ENCODE measurements at places on chromosomes 6 and 20.

DNA sequence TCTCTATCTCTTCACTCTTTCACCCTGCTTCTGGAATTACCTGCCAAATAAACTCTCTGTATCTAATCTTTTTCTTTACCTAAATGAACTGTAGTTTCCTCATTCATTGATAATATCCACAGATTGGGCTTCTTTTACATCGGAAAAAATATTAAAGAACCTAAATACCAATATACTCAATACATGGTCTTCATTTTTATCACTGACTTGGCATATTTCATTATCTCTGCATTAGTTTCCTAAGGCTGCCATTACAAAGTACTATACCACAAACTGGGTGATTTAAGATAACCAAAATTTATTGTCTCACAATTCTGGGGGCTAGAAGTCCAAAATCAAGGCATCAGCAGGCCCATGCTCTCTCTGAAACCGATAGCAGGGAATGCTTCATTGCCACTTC, 411.9 kb upstream of the SPTLC3 start:
- DNase-seq, result no peak

DNA sequence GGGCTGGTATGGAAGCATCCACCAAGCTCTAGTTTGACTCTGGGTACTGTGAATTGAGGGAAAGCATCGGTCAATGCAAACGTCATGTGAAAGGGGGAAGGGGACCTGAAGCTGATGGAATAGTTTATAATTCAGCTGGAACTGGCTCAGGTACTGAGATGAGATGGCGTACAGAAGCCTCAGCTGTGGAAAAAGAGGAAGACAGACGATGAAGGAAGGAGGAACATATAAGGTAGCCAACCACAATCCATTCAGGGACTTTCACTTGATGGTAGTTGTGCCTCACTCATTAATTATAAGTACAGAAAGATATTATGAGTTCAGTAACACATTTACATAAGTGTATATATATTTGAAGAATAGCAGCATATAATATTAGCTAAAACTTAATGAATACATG, 2.7 kb downstream of the CALHM5 start:
- no peak for DNase-seq

DNA sequence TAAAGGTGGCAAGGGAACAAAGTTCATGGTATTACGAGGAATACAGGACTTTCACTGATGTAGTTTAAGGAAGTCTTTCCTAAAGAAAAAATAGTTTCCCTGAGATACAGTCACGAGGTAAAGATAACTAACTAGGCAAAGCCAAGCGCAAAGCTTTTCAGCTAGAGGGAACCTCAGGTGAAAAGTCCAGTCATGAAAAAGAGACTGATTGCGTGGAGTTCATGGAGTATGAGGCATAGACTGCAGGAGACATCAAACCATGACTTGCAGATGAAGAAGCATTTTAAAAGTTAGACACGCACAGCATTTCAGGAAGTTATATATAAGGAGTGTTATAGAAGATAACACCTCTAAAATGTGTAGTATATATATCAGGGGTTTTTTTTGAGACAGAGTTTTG, 205.6 kb upstream of the ZNF184 start:
- no peak for DNase-seq

GRCh38 chr6:112118034-112118433, 30.6 kb downstream of the FAM229B start:
- no peak for DNase-seq

DNA sequence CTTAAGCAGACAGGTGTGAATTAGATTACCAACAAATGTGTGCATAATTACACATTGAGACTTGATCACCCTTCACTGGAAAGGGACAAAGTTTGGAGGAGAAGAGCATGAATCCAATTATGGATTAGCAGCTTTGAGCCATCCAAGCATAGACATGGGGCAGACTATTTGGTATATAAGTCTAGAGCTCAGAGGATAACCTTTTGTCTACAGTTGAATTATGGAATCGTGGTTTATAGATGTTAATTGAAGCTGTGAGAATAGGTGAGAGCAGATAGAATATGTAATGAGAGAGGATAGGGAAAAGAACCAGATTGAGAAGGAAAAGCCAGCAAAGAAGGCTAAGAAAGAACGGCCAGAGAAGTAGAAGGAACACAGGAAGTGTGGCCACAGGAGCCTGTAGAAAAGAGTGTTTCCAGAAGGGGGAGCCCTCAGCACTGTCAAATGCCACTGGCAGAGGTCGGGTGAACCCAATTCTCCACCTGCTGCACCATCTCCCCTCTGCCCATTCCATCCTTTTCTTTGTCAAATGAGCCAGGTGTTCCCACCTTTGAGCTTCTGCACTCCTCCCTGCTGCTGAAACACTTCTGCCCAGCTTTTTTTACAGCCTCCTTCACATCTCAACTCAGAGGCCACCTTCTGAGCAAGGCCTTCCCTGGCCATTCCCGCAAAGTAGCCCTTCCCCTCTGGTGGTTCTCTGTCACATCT, 7.3 kb downstream of the DNTTIP1 start:
- DNase-seq, result peak; percentile 48

DNA sequence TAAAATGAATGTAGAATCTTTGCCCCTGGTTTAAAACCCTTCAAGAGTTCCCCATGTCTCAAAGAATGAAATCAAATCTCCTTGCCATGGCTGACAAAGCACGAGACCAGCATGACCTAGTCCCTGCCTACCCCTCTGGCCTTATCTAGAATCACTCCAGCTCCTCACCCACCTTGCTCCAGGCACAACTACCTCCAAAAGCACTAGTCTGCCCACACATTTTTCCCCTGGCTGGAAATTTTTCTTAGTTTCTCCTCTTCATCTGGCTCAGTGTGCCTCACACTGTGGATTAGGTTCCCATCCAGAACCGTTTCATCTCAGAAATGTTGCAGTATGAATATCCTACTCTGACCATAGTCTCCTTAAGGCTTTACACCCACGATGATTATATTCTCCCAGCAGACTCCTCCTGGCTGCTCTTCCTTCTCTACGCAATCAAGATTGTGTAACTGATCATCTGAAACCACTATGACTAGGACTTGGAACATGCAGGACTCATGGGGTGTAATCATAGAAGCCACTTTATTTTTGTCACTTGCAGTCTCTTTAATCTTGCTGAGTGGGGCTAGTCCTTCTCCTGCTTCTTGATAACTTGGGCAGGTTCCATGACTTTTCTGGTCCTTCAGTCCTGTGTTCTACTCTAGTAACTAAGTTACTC, 7.8 kb upstream of the MRS2 start:
- DNase-seq, result peak; percentile 87

- no peak for DNase-seq
Observed at GRCh38 chr6:139062932-139063646, 34.5 kb downstream of the ABRACL start.

DNA sequence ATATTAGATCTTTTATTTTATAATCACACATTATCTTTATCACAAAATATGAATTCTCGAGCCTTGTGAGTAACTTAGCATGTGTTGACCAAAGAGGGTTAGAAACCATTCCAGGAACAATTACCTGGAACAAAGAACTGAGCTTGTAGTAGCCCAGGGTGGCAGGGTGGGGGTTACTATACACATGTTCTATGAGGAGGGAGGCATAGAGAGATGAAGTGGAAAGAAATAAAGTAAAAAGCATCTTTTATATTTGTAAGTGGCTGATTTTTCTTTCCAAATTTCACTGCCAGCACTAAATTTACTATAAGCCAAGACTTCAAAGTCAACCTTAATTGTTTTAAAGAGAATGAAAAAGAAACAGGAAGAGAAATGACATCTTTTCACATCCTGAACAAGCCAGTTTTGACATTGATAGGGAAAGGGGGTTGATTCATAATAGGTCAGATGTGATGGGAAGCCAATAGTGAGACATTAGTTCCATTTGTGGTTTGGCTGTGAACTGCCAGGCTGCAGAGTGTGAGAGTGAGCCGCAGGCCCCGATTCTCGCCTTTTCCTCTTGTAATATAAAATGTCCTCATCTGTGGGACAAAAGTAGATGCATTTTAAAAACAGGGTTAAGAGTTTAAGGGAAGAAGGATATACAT, 52.7 kb upstream of the MYB start:
- no peak for DNase-seq

DNA sequence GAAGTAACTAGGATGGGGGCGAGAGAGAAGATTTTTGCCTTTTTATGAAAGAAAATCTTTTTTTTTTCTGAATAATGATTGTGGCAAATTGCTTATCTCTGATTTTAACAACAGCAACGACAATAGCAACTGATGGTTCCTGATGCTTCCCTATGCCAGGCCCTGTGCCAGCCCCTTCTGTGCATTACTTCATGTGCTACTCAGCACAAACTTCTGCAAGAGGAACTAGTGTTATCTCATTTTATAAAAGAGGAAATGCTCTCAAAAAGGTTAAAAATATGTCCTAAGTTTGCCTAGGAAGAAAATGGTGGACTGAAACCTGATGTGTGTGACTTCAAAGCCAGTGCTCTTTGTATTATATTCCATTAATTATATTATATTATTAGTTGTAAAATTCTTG, 74.0 kb upstream of the RALGAPA2 start:
- no peak for DNase-seq

DNA sequence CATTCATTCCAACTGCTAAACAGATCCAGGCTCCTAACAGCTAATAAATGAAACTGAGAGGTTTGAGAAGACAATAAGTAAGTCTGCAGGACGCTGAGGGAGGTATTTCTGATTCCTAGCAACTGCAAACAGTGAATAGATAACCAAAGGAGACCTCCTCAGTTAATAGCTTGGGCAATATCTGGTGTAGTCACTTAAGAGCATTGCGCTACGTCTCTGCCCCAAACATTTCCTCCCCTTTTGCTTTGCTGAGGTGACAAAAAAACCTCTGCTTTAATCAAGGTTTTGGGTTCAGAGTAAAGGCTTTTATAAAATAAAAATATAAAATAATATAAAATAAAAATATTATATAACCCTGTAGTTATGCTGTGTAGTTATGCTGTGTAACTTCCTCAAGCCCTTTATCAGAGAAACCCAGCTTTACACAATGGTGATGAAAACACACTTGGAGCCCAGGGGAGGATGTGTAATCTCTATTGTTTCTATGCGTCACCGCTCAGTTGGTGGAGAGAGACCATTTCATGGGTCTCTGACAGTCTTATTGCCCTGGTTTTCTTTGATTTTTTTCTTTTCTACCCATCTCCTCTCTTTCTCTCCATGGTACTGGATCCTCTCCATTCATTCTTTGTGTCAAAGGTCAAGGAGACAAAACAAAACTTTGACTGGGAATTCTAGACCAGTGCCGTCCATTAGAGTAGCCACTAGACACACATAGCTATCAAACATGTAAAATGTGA, 18.9 kb upstream of the CALHM5 start:
- DNase-seq, result no peak

GRCh38 chr6:89243331-89243629, 26.1 kb upstream of the GABRR1 start:
- DNase-seq, result no peak

GRCh38 chr20:42923348-42923918, 266.3 kb downstream of the PTPRT start:
- no peak for DNase-seq

DNA sequence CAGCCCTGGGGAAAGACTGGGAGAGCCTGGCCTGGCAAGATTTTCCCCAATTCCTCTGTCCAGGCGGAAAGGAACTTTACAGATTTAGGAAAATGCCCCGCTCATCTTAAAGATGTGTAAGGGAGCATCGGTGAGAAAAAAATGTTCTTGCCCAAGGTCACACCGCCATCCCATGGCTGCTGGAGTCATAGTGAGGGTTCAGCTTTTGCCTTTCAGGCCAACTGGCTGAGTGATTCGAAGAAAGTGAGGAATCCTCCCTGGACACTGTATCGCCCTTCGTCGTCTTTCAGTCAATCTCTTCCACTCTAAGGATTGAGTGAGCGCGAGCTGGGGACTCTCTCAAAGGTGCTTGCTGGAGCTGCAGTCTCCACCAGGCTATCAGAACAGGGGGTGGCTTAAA, 1.4 kb downstream of the WFDC2 start:
- no peak for DNase-seq

DNA sequence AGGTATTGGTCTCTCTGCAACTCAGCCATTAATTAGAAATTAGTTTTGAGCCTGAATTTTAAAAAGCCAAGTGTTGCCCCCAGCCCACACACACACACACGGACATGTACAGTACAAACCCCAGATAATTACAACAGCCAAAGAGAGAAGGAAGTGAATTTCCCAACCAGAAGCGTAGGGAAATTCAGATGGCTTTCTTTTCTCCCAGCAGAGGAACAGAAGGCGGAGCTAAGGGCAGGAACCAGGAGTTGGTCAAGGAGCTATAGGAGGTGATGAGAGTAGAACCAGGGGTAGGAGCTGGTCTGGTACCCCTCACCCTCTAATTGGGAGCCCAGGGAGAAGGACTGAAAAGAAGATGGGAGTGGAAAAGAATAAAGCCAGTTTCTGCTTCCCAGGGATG, 3.9 kb upstream of the ZBTB9 start:
- DNase-seq, result no peak

- no peak for DNase-seq
Observed at GRCh38 chr20:35699957-35700624, 886 bp downstream of the ROMO1 start.

GRCh38 chr6:11718463-11718862, 60.1 kb downstream of the ADTRP start:
- DNase-seq, result no peak

GRCh38 chr20:47455133-47456040, 46.3 kb upstream of the NCOA3 start:
- peak; percentile 42 for DNase-seq

GRCh38 chr20:5096463-5096862, 23.3 kb downstream of the PCNA start:
- DNase-seq, result no peak

DNA sequence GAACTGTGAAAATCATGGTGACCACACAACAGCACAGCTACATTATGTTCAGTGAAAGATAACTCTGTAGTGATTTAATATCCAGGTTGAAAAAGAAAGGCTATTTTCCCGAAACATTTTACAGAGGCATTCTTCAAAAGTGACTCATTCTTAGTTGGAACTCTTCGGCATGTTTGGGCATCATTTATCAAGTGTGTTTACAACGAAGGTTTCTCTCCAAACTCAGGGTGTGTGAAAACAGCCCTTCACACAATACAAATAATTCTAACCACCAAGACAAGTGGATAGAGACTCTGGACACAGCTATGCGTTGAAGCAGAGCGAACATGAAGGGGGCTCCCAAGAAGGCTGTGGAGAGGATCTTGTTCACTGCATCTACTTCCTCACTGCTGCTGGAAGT, 57.6 kb downstream of the CBLN4 start:
- DNase-seq, result peak; percentile 66

GRCh38 chr6:109292420-109292819, 89.8 kb downstream of the CD164 start:
- DNase-seq, result no peak

GRCh38 chr20:50987493-50988210, 29.0 kb downstream of the MOCS3 start:
- DNase-seq, result peak; percentile 82
